ENCODE measurements at places on chromosomes 1 and 21.

DNA sequence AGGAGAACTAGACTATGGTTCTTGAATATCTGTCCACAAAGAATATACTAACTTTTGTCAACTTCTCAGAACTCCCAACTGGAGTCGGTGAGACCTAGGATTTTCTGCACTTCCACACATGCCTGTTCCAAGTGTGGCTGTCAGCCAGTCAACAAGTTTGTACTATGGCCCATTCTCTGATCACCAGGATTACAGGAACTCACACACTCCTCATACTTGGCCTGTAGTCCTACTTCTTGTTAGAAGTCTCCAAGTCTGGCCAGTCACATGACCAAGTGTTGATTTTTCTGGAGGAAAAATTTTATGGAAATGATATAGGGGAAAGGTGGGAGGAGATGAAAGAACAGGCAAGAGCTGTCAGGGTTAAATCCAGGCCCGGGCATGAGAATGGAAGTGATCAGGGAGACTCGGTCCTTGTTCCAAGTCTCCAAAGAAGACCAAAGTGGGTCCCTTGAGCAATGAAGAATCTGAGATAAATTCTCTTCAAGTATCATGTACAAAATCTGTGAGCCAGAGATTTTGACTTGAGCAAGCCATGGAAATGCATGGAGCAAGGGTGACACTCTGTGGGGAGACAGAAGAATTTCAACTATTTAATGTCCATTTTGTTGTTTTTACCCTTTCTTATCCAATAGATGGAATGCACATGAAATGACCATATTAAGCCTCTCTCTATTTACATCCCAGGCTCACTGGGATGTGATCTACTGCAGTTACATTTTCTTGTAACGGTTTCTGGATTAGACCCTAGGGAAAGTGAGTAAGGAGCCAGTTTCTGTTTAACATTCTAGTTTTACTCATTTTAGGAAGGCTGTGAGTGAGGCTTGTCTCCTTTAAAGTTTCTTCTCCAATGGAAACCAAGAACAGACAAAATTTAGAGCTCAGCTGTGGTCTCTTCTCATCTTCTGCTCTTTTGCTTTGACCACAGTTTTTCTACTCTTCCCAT, 320.9 kb downstream of the ASTN1 start:
- no peak for DNase-seq

- DNase-seq: no peak
Measured at GRCh38 chr1:230745071-230745470, 2.1 kb upstream of the CAPN9 start.

DNA sequence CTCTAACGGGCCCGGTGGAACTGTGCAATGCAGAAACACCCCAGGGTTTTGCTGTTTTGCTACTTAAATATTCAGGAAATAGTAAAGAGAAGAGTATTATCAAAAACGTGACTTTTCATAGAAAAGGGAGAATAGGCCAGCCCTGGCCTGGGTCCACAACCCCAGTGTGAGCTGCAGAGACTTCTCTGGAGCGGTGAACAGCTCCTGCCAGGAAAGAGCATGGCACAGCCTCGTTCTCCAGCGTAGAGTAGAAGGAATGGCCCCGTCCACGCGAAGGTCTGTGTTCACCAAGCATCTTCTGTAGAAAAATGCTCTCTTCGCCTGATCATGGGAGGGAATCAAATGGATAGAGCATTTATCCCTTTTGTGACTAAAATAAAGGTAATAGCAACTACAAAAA, 51.4 kb downstream of the PDE9A start:
- DNase-seq: no peak

DNA sequence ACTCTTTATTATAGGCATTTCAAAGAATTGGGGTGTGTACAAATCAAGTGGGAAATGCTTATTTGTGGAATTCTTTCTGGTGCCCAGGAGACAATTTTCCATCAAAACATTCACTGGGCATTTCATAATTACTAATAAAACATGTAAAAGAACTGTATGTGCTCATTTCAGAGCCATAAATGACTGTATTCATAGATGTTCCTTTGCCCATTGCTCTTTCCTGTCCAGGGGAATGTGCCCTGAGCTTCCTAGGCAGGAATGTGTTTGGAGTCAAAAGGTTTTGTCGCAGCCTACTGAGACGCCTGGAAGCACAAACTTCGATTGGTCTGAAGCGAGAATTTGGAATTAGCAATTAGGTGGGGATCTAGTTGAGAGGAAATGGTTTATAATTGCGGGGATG, 43.7 kb upstream of the EXOSC10 start:
- DNase-seq: no peak

DNA sequence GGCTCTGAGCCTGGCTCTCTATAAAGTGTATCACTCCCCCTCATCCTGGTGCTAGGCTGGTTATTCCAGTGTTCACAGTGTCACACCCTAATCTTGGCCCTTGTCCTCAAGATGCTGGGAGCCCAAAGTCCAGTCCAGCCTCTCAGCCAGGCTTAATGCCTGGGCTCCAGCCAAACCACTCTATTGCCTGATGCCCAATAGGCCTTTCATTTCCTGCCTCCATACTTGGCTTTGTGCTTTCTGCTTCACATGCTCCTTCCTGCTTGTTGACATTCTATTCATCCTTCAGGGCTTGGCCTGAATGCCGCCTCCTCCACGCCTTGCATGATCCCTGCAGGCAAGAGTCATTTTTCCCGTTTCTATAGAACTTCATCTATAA, 1.7 kb downstream of the KLHDC8A start:
- no peak for DNase-seq

DNA sequence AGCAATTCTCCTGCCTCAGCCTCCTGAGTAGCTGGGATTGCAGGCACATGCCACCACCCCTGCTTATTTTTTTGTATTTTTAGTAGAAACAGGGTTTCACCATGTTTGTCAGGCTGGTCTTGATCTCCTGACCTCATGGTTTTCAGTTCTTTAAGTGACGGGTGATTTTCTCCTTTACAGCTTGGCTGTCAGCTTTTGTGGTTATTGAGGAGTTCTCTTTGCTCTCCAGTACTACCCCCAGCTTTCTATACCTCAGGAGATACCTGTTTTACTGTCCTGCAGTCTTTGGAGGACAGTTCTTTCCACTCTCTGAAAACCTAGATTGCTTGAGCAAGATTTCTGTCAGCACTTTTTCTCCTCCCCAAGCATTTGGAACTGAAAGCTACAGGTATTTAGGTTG, 45.9 kb upstream of the EGLN1 start:
- DNase-seq: no peak
